Activated CD8-positive, alpha-beta memory T cell treated with anti-CD3 and anti-CD28 coated beads, Interleukin-2, amount 50 U/mL, for 48 hours (primary cell): ENCODE measurements at places on chromosomes 13 and 19.

- no peak for DNase-seq
Measured at GRCh38 chr13:79935121-79935520, 405.8 kb downstream of the SPRY2 start.

- peak; percentile 54 for DNase-seq
Measured at GRCh38 chr19:27794494-27795042, 1418.4 kb downstream of the UQCRFS1 start.

DNA sequence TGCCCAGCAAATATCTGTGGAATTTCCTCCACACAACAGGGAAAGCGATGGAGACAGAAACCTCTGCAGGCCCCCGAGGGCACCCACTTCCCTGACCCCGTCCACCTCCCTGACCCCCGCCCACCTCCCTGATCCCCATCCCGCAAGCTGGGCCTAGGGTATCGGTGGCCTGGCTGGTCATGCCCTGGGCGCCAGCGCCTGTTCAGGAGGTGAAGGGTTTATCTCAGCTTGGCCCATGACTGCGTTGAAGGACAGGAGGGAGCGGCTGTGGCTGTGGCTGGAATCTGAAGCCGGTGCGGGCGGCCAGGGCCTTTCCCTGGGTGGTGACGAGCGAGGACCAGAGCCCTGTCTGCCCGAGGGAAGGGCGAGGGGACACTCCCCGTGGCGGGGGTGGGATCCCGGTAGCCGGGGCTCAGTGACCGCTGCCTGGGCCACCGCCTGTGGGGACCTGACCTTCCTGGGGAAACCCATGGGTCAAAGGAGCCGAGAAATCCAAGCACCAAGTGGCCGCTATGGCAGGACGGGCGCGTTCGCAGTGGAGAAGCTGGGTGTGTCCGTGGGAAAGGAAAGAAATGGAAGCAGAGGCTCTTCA is 20.7 kb downstream of the GAS6 start:
- DNase-seq, result no peak

DNA sequence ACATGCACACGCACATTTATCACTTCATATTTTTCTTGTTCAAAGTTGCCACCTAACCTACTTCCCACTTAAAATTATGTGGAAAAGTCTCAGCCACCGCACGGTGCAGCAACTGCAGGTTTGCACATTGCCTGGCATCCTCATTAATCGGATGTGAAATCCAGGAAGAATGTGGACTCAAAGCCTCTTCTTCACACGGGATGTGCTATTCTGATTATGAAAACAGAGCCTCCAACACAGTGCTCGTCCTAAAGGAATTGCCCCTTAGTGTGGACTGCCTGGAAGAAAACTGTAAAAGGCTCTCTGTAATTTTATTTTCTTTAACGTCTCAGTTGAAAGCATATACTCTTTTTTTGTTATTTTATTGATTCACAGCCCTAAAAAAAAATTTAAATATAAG is 1303.5 kb downstream of the EFNB2 start:
- DNase-seq, result no peak

- DNase-seq, result no peak
Measured at GRCh38 chr13:92989301-92989700, 237.3 kb upstream of the GPC6 start.

GRCh38 chr13:50948601-50949000 is 39.0 kb downstream of the RNASEH2B start:
- no peak for DNase-seq

- DNase-seq, result peak; percentile 70
Measured at GRCh38 chr19:10115392-10116084, 4.0 kb downstream of the P2RY11 start.

GRCh38 chr19:53463263-53463662 is 4.3 kb upstream of the ZNF813 start:
- DNase-seq, result no peak

GRCh38 chr13:106212386-106213010 is 323.0 kb downstream of the EFNB2 start:
- no peak for DNase-seq

GRCh38 chr19:49421039-49421877 is 2.0 kb downstream of the PTH2 start:
- DNase-seq, result peak; percentile 77

GRCh38 chr19:41327076-41327575 is 17.2 kb downstream of the CCDC97 start:
- no peak for DNase-seq

DNA sequence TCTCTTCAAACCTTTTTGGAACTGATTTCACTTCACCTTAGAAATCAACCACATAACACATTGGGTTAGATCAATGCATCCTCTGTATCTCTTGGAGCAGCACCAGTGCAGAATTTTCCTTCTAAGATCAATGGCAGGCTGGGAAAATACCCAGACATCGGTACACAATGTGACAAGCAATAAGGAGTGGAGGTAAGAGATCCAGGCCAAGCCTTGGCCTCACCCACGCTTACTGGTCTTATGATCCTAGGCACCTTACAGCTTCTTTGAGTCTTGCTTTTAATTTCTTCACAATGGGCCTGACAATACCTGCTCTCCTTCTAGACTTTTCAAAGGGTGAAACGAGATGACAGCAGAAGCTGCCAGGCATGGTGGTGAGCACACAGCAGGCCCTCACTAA is 232.0 kb downstream of the LACC1 start:
- no peak for DNase-seq

- DNase-seq, result no peak
Measured at GRCh38 chr19:50843701-50844221, 10.4 kb upstream of the KLK15 start.

DNA sequence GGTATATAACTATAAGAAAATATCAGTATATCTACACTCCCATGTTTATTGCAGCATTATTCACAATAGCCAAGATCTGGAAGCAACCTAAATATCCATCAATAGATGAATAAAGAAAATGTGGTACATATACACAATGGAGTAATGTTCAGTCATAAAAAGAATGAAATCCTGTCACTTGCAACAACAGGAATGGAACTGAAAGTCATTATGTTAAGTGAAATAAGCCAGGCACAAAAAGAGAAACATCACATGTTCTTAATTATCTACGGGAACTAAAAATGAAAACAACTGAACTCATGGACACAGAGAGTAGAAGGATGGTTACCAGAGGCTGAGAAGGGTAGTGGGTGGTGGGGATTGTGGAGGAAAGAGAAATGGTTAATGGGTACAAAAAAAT is 665.2 kb downstream of the TBC1D4 start:
- DNase-seq, result no peak

DNA sequence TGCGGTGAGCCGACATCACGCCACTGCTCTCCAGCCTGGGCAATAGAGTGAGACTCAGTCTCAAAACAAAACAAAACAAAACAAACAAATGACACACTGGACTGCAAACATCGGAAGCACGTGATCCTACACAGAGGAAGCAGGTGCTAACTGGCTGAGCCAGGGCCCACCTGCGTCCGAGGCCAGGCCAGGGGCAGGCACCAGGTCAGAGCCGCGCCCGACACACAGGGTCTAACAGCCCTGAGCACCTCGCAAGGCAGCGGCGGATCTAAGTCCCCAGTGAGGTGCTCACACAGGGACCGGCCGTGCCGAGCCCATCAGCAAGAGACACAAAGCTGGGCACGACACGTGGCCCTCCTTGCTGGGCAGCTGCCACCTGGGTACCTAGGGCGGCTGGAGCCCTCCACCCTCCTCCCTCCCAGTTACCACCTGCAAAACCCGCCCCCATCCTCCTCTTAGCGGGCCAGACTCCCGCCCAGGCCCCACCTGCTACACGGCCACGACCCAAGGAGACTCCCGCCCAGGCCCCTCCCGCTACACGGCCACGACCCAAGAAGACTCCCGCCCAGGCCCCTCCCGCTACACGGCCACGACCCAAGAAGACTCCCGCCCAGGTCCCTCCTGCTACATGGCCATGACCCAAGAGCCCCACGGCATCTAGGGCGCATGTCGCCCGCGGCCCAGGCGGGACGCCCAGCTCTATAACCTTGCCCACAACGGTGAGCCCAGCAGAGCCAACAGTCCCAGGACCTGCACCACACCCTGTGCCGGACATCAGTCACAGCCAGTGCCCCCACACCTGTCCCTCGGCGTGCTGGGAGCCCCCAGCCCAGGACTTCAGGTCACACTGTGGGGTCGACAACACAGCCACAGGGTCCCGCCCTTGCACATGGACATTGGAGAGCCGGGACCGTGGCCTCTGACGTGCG is 15.6 kb downstream of the AP3D1 start:
- no peak for DNase-seq

DNA sequence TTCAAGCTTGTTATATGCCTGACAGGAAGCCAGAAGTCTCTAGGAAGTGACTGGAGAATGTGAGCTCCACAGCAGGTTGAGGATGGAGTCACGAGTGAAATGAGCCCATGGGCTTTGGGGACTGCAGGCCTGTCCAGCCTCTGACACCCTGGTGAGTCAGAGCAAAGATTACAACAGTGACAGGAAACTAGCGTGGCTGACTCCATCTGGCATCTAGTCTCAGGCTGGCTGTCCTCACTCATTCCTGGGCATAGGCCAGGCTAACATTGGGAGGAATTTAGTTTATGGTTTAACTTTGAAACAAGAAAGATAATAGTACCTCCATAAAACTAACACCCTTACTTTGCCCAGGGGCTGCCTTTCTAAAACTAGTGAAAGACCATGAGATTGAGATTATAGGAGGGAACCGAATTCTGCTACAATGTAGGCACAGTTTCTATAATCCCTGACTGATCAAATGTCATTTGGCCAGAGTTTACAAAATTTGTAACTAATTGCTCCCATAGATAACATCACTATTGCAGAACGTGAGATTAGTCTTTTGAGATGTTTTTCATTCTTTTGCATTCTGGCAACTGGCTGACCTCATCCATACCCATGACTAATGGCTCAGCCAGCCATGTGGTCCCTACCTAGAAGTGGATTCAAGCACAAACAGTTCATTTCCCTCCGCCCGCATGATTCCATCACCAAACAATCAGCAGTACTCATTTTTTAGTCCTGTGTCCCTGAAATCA is 28.4 kb downstream of the PSG1 start:
- no peak for DNase-seq

DNA sequence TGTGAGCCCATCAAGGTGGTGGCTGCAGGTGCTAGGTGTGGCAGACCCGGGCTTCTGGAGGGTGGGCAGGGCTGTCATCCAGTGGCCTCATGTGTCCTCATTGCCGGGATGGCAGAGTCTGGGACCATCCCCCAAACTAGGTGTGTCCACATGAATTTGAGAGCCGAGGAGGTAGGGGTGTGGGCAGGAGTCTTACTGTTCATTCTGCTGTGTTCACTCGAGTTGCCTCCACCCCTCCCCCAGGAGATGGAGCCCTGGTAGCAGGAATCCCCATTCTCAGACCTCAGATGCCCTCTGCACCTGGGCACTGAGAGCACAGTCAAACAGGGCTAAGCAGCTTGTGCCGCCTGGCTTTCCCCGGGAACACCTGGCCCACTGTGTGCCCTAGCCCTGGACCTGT is 22.4 kb downstream of the NAXD start:
- DNase-seq, result no peak

DNA sequence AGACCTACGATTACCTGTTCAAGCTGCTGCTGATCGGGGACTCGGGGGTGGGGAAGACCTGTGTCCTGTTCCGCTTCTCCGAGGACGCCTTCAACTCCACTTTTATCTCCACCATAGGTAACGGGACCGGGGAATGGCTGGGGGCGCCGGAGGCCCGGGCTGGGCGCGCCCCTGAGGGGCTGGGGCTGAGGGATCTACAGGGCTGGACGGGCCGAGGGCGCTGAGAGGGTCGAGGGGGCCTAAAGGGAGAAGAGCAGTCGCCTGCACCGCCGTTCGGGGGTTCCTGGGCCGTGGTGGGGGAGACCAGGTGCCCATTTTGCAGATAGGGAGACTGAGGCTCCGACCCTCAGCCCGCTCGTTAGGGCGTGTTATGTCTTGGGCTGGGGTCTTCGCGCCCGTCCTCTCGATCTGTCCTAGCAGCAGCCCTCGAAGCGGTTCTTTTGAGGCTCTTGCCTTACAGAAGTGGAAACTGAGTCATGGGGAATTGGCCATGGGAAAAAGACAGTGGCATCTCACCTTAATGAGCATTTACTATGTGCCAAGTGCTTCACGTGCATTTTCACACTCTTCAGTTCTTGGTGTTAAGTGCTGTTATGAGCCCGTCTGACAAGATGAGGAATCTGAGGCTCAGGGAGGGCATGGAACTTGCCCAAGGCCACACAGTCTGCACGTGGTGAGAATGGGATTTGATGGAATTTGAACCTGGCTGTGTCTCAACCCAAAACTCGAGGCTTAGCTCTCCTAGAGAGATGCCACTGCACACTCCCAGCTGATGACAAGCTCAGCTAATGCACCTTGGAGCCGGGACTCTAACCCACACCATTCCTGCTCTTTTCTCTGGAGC is 442 bp downstream of the RAB8A start:
- no peak for DNase-seq

- no peak for DNase-seq
Measured at GRCh38 chr19:51780270-51780669, 14.7 kb upstream of the FPR3 start.

- DNase-seq, result no peak
Measured at GRCh38 chr19:28874742-28875141, 338.2 kb downstream of the UQCRFS1 start.
